ENCODE measurements at places on chromosomes 2 and 18.

DNA sequence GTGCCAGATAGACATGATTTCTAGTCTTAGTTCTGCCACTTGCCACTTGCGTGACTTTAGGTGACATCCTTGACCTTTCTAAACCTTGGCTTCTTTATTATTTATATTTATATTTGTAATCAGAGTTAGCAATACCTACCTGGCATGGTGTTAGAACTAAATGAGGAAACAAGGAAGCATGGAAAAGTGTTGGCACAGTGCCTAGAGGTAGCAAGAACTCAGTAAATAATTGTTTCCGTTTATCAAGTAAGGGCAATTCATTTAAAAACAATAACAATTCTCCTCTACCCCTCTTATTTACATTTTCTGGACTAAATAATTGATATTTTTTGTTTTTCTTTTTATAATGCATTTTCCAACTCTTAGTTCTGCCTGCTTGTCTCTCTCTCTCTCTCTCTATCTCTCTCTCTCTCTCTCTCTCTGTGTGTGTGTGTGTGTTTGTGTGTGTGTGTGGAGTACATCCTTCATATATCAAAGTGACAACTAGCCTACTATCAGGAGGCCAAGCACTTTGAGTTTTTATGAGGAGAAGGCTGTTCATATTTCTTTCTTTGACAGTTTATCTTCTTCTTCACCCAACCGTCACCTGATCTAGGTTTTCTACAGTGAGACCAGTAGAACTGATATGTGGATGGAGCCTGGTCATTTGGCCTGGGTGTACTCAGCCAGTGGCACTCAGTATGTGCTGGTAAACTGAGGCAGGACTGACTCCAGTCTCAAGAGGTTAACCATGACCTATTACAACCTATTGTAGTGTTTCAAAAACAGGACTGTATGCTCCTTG lies 134.5 kb downstream of the LRRTM1 start:
- no peak for DNase-seq

DNA sequence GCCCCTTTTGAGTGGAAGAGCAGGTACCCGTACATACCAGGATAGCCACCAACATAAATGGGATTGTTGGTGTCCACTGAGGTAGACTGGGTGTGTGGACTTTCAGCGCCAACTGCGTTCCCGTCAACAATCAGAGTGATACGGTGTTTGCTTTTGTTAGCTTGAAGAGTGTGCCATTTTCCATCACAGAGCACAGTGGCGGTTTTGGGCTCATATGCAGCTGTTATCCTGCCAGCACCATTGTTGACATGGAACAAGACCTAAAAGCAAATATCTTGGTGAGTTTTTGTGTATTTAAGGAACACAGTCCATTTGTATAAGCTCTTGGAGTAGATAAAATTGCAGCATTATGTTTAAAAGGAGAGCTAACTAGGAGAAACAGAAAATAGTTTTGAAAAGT lies 174.5 kb downstream of the LAMA1 start:
- no peak for DNase-seq

DNA sequence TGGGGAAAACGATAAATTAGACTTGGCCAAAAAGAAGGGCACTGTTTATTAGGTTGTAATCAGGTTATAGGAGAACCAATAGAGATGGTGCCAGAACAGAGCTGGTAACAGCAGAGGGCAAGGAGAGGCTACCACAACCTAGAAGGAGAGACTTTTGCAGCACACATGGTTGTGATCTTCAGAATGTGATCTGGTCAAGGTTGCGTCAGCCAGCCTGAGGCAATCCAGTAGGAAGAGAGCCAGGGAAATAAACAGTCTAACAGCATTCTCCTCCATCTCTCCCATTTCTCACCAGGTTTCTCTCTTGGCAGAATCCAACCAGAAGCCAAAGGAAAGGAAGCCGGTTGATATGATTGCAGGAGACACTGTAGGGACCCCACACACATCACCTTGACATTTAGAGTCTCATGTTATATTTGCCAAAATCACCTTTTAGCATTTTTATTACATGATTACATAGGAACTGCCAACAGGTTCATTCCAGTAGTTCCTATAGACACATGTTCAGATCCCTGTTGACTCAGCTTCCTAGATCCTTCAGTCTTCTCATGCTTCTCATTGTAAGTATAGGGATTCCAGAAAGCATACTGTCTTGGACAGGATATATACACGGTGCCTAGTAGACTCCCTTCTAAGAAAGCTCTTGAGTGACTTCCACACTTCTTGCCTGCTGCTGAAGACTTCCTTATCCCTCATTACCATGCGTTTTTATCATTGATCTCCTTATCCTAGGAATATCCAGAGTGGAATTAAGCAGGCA lies 17.6 kb upstream of the SPATS2L start:
- no peak for DNase-seq

DNA sequence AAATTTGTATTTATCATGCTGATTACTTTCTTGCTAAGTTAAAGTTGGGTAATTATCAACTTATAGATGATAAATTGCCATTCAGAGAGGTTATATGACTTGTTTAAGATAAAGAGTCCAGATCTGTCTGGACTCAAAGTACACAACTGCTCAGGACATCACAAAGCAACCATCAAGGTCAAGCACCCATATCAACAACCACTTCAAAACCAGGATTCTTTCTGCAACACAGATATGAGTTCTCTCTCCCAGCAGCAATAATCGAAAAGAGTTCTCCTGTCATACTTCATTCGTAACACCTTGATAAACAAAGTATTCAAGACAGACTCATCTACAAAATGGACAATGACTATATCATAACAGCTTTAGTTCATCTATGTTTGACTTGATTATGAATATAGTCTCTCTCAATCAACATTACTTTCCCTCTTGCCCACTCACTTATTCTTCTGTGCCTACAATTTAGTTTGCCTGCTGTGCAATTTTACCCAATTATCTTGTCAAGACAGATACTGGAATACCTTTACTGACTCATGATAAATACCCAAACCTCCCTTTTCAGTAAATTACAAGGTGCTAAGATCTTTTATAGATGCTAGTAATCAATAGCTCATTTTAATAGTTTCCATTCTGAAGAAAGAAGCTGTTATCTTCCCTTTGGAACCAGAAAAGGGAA lies 281.8 kb downstream of the NBAS start:
- no peak for DNase-seq

DNA sequence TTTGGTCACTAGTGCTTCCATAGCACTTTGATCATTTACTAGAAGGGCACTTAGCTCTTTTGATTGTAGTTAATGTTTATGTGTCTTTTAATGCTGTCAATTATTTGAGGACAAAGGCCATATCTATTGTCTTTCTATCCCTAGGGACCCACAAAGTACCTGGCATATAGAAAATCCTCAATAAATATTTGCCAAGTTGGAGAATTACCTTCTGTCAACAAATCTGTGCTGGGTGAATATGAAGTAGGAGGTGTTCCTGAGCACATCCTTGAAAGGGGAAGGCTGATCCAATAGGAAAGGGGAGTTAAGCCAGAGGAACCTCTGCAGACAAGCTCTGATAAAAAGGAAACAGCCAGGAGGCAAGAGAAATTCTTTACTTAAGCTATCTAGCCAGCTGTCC lies 8.2 kb downstream of the DPP4 start:
- DNase-seq: no peak

DNA sequence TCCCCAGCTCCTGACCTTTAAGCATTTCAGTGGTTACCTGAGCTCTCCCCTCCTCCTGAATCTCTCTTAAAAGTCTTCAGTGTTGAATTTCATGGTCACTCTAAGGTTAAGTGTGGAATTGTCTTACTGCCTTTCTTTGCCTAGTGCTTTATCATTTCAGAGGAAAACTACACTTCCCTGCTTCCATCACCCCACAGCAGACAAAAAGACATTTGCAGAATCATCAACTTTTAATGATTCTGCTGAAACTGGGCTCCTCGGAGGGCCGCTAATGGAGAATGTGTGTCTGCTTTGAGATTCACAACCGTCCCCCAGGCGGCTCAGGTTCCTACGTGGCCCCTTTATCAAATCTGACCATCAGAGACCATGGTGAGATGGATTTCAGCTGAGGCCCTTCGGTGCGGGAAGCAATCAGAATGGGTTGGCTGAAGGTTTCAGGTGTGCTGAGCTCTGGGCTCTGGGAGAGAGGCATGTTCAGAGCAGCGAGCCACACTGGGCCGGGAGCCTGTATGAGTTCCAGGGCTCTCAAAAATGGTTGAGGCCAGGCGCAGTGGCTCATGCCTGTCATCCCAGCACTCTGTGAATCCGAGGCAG lies 41.9 kb upstream of the TBC1D8 start:
- DNase-seq: no peak

- no peak for DNase-seq
These were observed 28.2 kb upstream of the AMMECR1L start for GRCh38 chr2:127913808-127914457.

GRCh38 chr2:24453379-24454073 lies 37.5 kb upstream of the NCOA1 start:
- DNase-seq: no peak

- DNase-seq: no peak
These were observed 44.0 kb upstream of the PDCL3 start for GRCh38 chr2:100518801-100519200.

- no peak for DNase-seq
These were observed 266.3 kb downstream of the MEIS1 start for GRCh38 chr2:66701251-66701650.

GRCh38 chr2:216389570-216389969 lies 17.3 kb upstream of the MARCHF4 start:
- DNase-seq: no peak

GRCh38 chr18:74694436-74694835 lies 96.8 kb downstream of the ZNF407 start:
- no peak for DNase-seq

- DNase-seq: no peak
These were observed 133.3 kb downstream of the TMEM247 start for GRCh38 chr2:46612675-46613074.

- no peak for DNase-seq
These were observed 122.2 kb downstream of the ACKR3 start for GRCh38 chr2:236691799-236692167.

DNA sequence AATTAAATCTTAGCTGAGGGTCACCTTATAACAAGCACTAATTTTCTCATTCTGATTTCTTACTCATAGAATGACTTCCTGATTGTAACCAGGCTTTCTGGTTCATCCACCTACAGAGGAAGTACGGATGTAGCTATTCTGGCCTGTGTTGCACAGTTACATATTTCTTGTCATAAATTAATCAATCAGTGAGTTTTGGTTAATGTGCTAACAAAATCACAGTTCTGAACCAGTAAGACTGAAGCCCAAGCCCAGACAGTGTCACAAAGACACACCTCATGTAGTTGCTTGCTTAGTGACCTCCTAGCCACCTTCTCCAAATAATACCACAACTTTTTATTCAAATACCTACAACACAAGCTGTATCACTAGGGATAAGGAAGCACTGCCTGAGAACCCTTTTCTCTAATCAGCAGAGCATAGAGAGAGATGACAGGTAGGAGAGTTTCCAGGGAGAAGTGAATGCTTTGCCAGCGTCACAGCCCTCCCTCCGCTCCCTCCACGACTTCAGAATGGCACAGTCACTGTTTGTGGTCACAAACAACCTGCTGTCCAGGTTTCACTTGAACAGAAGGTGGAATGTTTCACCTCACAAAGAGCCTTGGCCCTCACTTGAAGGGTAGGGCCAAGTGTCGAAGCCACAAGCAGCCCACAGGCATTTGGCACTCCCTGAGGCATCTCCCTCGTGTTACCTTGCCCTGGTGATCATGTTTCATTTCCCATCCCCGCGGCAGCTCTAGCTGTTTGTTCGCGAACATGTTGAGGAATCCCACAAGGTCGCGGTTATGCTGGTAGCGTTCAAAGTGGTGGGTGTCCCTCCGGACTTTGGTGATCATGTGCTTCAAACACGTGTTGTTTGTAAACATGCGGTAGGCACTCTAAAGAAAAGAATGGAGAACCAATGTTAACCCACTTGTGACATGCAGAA lies 120.8 kb upstream of the STK17B start:
- no peak for DNase-seq

DNA sequence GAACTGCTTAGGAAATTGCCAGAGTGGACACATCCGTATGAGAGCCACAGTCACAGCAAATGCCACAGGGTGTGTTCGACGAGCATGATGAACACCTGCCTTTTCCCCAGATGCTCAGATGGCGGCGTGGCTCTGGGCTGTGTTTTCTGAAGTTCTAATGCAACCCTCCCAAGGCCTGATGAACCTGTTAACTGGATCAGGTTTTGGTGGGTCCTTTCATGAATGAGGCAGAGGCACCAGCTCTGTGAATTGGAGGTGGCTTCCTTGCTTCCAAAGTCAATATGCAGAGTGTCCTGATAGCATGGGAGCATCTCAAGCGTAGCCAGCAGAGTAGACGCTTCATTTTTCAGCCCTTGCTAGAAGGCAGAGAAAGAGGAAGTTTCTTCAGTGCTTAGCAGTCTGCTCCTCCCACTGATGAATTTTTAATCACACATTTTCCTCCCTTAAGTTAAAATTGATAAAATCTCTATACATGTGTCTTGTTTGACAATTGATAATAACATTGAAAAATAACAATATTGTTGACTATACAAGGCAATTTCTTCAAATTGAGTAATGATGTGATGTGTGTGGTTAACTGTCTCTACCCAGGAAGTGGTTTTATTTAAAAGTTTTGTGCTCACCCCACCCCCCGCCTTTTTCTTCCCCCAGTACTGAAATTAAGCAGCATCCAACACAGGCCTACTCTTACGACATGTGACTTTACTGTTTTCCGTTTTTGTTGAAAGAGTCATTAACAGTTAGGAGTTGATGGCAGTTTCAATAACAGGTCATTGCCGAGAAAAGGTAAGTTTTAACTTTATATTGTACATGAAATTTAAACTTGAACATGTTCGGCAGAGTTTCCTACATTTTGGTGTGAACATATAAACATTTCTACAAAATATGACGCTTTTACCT lies at the start of gene ARHGAP15:
Gene ARHGAP15 (plus strand): TSS at position 739 of the 900 bp plus-strand sequence.
- DNase-seq: peak; percentile 53
